B cell (primary cell): ENCODE measurements at places on chromosomes 16 and 17. TPM values are rescaled to one million over a fixed set of nuclear protein-coding genes. Genes with fewer than 3 reads are reported as not detected.
A peak's percentile ranks its signal among the peaks of the same experiment; 100 is the strongest.

GRCh38 chr17:39971076-39971603, 8.3 kb downstream of the GSDMA start:
- no peak for DNase-seq

- no peak for DNase-seq
These were observed 55.7 kb downstream of the CENPV start for GRCh38 chr17:16297367-16298139.

DNA sequence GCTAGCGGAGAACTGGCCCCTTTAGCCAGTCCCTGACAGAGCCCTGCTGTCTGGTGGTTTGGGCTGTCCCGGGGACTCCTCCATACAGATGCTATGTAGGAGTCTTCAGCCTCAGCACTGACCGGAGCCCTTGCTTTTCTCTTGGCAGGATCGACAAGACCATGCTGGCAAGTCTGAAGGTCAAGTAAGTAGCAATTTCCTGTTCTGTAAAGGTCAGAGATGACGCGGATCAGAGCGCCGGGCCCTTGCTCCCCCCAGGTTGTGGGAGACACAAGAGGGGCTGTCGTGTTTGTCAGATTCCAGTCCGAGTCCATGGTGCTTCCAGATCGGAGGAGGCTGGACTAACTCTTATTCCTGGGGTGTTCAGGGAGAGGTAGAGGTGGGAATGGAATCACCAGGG, 4.1 kb downstream of the RAP1GAP2 start:
- DNase-seq, result no peak

The UBE2Z gene
- total RNA-seq, result 121 and 122 TPM in 2 replicates

DNA sequence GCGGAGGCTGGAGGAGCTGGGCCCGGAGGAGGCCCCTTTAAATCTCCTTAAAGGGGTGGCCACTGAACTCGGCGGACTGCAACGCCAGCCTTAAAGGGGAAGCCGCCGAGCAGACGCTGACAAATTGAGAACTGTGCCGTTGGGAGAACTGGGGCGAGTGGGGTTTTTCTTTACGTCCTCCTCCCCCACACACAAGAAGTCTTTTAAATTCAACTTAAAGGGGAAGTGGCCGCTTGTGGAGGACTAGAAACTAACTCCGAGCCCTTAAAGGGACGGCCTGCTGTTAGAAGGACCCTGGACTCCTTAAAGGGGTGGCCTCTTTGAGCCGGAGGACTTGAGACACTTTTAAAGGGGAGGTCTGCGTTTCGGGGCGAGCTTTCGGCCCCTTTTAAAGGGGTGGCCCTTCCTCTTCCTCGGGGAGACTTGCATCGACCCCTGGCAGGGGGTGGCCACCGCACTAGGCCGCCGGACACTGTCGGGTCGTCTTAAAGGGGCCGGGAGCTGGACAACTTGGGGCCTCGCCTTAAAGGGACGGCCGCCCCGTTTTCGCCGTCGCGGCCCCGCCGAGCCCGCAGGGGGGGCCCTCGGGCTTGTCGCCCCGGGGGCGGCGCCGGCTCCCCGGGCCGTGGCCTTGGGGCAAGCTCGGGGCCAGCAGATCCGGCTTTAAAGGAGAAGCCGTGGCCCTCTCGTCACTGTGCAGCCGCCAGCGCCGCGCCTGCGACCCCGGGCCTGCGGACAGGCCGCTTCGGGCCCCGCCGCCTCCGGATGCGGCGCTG, 688 bp downstream of the FBRS start:
- peak; percentile 100 for DNase-seq

DNA sequence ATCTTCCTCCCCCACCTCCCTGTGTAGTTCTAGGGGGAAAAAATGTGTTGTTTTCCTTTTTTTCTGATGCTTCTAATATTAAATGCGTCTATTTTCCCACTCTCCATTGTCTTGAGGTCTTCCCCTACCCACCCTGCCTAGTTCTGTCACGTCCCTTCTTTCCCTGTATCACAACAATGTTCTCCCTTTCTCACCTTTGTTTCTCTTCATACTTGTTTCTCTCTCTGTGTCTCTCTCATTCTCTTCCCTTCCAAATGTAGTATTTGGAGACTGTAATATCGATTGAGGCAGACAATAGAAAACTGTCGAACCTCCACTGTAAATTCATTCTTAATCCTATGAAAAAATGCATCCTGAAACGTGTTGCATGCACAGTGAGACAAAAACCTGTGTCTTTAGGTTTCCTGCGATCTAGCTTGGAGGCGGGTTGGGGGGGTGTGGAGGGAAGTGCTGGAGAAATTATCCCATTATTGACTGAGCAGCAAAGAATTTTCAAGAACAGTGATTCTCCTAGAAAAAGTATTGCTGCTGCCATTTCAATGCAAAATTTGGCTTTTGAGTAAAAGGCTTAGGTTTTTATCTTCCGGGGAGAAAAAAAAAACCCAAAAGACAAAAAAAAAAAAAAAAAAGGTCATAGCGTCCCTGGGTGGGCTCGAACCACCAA, 1.3 kb upstream of the PSMB3 start:
- DNase-seq, result no peak

The KRT24 gene
- total RNA-seq, result not detected in 2 replicates

- DNase-seq, result no peak
These were observed 47.6 kb upstream of the AKAP1 start for GRCh38 chr17:57037411-57037810.

GRCh38 chr17:27566671-27567562, 64.1 kb upstream of the LGALS9 start:
- DNase-seq, result no peak

The SNAI3 gene
- total RNA-seq, result 8.2 and 8.8 TPM in 2 replicates

DNA sequence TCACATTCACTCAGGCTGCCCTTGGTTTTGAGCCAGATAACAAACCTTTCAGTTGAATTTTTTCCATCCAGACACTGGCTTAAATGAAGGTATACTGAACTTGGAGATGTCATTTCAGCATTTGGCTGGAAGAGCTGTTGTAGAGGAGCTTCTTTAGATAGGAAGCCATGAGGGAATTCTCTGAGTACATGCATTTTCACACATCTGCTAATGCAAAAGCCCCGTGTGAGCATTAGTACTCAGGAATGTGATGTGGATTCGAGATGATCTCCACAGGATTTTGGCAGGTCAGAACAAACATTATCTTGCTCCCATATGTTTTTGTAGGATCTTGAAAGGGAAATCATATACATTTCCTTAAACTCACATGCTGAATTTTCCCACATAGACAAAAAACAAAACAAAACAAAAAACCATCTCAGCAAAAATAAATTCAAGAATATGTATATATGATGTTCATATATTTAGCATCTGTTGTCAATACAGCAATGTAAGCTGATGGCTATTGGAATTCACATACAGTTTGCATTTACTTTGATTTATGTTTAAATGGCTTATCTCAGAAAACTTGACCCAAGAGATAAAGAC, 277.2 kb upstream of the TBX2 start:
- no peak for DNase-seq

DNA sequence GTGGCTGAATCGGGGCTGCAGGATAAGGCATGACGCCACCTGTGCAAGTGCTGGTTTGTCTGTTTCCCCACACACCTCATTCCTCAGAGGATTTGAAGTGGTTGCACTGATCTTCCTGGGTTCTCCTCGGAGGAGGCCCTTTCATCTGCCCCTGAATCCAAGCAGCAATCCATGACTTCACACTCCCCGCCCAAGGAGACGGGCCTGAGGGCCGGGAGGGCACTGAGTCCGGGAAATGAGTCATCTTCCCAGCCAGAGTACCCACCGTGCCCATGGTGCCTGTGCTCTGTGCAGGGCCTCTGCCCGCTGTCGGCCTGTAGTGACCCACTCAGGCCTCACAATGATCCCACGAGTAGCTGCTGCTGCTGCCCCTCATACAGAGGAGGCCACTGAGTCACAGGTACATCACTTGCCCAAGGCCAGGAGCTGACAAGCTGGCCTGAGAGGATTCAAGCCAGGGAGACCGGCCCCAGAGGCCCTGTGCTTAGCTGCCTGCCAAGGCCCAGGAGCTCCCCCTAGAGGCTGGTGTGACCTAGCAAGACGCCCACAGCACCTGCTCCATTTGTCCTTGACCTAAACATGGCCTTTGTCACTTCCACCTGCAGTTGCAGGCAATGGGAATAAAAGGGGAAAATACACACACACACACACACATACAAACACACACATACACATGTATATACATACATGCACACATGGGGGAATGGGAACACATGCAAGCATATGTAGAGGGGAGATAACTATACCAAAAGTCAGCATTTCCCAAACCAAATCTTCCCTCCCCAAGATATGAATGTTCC, 240.0 kb downstream of the C16orf95 start:
- DNase-seq, result peak; percentile 35

The MYL11 gene
- total RNA-seq, result not detected in 2 replicates

DNA sequence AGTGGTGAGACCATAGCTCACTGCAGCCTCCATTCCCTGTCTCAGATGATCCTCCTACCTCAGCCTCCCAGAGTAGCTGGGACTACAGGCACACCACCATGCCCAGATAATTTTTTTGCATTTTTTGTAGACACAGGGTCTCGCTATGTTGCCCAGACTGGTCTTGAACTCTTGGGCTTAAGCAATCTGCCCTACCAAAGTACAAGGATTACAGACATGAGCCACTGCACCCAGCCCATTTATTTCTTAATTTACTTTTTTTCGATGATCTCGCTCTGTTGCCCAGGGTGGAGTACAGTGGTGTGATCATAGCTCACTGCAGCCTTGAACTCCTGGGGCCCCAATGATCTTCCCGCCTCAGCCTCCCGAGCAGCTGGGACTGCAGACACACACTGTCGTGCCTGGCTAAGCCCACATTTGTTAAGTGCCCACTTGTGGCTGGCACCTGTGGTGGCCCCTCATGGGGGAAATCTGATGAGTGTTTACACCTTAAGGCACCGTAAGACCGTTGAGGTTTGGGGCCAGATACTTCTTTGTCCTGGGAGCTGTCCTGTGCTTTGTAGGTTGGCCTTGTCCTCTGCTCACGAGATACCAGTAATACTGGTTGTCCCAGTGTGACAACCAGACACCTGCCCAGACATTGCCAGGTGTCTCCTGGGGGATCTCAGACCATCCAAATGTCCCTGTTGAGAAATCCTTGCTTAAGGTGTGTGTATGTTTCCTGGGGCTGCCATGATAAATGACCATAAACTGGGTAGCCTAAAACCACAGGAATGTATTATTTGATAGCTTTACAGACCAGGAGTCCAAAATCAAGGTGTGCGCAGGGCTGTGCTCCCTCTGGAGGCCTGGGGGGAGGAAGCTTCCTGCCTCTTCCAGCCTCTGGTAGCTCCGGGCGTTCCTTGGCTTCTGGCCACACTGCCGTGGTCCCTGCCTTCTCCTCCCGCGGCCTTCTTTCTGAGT, 141.4 kb upstream of the GSE1 start:
- DNase-seq, result no peak

DNA sequence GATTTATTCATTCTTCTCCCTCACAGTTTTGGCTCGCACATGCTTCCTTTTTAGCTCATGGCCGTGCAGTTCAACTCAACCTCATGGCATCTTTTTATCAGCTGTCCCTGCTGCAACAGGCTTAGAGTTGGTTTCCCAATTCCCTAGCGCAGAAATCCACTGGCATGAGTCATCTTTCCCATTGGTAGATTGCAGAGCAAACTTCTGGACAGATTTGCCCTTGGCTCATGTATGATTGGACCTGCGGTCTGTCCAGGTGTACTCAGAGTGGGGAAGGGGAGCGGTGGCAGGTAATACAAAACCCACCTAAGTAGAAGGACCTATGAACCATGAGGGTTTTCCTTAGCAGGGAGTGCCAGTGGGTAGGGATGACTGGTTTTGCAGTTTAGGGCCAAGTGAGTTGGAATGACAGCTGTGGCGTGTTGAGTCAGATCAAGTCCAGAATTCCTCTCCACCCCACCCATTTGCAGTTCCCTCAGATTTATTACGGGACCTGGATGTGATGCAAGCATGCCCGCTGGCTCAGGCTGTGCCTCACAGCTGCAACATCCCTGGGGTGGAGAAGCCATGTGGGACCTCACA, 584.7 kb downstream of the WWOX start:
- DNase-seq, result no peak

The SLC9A5 gene
- 1.7 and 2.4 TPM in 2 replicates for total RNA-seq

The SSTR5 gene
- not detected in 2 replicates for total RNA-seq

- DNase-seq, result no peak
These were observed 287 bp upstream of the INTS2 start for GRCh38 chr17:61928101-61928436.

GRCh38 chr16:73026754-73027684, 20.9 kb downstream of the ZFHX3 start:
- no peak for DNase-seq

DNA sequence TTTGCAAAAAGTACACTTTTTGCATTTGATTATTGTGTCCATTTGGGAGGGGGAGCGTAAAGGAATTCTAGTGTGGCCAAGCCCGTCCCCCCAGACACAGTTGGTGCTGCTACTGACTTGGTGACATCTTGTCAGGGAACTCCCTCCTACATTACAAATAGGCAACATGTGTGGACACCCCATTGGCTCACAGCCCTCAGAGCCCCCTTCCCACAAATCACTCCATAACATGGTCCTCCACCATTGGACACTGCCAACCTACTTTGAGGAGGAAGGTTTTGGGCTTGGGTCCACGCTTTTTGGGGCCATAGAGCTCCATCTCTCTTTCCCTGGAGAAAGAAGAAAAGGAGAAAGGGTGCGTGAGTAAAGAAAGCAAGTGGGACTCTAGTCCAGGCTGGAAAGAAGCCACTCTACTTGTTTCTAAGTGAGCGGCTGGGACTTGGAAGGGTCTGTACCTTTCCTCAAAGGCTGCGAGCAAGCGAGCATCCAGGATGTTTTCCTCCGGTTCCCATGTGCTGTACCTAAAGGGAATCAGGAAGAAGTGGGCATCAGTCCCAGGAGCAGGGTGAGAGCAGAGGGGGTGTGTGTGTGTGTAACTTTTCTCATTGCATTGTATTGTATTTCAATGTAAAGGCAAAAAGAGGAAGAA, 958 bp downstream of the CBX8 start:
- no peak for DNase-seq

- no peak for DNase-seq
These were observed 6.0 kb upstream of the TNFRSF13B start for GRCh38 chr17:16977932-16978331.

DNA sequence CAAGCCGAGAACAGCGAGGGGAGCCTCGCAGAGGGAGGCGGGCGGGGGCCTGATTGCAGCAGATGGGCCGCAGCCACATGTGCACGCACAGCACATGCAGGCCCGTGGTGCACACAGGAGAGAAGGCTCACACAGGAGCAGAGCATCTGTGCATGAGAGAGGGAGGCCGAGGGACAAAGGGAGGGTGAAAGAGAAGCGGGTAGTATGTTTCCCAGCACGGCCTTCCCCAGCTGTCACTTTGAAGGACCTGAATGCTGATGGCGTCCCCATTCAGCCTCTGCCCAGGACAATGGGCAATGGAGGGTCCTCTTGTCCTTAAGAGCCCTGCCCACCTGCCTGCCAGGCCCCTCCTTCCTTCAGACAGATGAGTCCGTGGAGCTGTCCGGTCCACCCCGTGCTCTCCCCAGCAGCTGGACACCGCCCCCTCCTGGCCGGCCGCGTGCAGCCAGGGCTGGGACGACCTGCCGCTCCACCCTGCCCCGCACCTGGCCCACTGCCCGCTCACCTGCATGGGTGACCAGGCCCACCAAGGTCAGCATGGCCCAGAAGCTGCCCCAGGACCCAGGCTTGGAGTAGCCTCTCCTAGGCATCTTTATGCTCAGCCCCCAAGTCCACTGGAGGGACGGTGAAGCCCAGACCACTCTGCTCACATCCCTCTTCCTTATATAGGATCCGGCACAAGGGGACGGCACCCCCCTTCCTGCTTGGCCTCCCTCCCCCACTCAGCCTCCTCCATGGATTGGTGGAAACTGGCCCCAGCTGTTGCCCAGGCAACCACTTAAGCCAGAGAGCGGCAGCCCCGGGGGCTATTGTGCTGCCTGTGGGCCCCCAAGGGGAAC, at the start of gene BTBD17:
BTBD17 (minus strand) TSS at position 639 of the 839 bp plus-strand sequence; CDS start at position 590, 49 bp downstream.
- peak; percentile 30 for DNase-seq

- DNase-seq, result no peak
These were observed 76.3 kb upstream of the TBC1D3K start for GRCh38 chr17:37847811-37848331.

The DLX3 gene
- not detected in 2 replicates for total RNA-seq

- DNase-seq, result no peak
These were observed 357.6 kb upstream of the C16orf82 start for GRCh38 chr16:26709175-26709574.
